ENCODE measurements at places on chromosomes 16 and 17. TPM values are rescaled to one million over a fixed set of nuclear protein-coding genes. Genes with fewer than 3 reads are reported as not detected.

DNA sequence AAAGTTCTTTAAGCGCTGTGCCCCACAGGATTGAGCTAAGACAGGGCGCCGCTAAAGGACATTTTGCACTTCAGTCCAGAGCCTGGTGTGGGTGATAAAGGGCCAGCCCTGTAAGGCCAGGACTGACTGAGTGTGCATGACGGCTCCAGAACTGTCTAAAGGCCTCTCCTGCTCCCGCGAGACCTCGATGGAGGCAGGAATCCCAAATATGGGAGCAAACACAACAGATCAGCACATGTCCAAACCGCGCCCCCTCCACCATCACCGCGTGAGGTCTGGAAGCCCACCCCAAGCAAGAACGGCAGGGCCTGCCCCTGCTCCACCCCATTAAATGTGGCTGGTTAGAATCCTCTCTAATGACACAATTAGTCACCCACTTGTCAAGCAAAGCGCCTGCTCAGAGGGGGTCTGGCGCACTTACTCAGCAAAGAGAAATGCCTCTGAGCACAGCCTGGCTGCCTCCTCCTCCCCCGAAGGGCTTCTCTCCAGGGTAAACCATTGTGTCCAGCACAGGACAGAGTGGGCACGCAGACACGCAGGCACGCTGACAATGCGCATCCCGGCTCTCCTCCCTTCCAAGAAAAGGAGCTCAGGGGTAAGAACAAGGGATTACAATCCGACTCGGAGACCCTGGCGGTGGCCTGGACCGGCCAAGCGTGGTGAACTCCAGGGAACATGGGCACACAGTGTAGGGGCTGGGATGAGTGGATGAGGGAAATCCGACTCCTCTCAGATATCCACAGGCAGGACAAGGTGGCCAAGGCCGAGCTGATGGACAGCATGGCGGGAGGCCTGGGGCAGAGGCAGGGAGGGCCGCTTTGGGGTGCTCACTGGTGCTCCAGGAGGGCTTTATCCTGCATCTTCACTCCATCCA is 1.5 kb downstream of the MXRA7 start:
- DNase-seq, result no peak
- H3K4me3 ChIP-seq, result peak overlapping the region; percentile 86
- peak overlapping the region; percentile 78 for H3K27ac ChIP-seq

GRCh38 chr16:29811170-29811895 is 660 bp upstream of the PRRT2 start:
- H3K4me3 ChIP-seq, result peak overlapping the region; percentile 90
- DNase-seq, result peak; percentile 43
- H3K27ac ChIP-seq, result peak overlapping the region; percentile 96
- H3K27me3 ChIP-seq, result no peaks in the 10 kb centered on the region
- H3K4me1 ChIP-seq, result peaks cover 63% of the 10 kb centered on the region

DNA sequence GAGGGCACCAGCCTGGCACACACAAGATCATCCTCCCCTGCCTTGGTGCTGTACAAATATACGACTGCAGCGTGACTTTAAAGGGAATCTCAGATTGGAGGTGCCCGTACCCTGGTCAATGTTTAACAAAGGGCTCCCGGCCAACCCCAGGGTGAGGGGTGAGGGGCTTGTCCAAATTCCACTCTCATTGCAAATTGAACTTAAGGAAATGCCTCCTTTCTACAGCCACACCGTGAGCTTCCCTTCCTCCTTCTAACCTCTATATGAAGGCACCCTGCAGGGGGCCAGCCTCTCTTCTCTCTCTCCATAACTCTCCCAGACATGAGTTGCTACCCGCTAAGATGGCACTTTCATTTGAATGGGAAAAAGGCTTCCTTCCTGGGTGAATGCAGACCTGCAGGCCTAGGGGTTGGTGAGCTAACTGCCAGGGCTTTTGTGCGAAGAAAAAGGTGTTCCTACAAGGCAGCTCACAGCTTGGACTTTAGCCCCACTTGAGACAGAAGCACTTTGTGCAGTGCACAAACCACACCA is 76.6 kb downstream of the IRF8 start:
- H3K36me3 ChIP-seq, result no peaks in the 10 kb centered on the region
- H3K27me3 ChIP-seq, result peaks cover 3% of the 10 kb centered on the region
- no peak overlapping the region for H3K4me3 ChIP-seq
- H3K27ac ChIP-seq, result no peak overlapping the region

ZFP3 gene
- 12.7 TPM for total RNA-seq

TMEM219 gene
- total RNA-seq, result 63.1 TPM

HEATR9 gene
- 1.2 TPM for total RNA-seq

- DNase-seq, result no peak
- H3K4me1 ChIP-seq, result no peaks in the 10 kb centered on the region
- peaks cover 8% of the 10 kb centered on the region for H3K27me3 ChIP-seq
- H3K36me3 ChIP-seq, result no peaks in the 10 kb centered on the region
Observed at GRCh38 chr16:79509211-79509631, 91.3 kb downstream of the MAF start.

GRCh38 chr16:73065632-73066330 is 17.9 kb upstream of the ZFHX3 start:
- H3K27me3 ChIP-seq, result peaks cover 65% of the 10 kb centered on the region
- no peak overlapping the region for H3K27ac ChIP-seq
- H3K4me1 ChIP-seq, result peaks cover 7% of the 10 kb centered on the region
- H3K36me3 ChIP-seq, result no peaks in the 10 kb centered on the region

DNA sequence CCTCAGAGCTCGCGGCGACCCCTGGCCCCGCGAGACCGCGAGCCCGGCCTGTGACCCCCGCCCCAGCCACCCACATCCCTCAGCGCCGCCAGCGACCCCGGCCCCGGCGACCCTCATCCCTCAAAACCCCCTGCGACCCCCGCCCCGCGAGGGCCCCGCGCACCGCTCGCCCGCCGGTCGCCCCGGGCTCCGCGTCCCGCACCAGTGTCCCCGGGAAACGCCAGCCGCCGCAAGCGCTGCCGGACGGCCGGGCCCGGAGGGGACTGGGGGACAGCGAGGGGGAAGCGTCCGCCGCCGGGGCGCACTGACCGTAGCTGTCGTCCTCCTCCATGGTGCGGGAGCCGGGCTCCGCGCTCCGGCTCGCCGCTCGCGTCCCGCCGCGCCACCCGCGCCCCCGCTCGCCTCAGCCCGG is at the start of gene CYTH1:
Gene CYTH1 (minus strand): TSS at position 381 of the 412 bp plus-strand sequence. CDS start 50 bp downstream, at position 331.
- DNase-seq, result peak; percentile 35
- peak within 1 kb of the TSS; percentile 98 for H3K27ac ChIP-seq
- no peaks in the 10 kb centered on the region for H3K27me3 ChIP-seq
- no peaks in the 10 kb centered on the region for H3K36me3 ChIP-seq
- H3K4me1 ChIP-seq, result peaks cover 72% of the 10 kb centered on the region
- H3K4me3 ChIP-seq, result peak within 1 kb of the TSS; percentile 93

AANAT gene
- total RNA-seq, result not detected

CLEC19A gene
- not detected for total RNA-seq

GRCh38 chr17:1562176-1562643 is 382 bp downstream of the PITPNA start:
- no peak overlapping the region for H3K27ac ChIP-seq
- DNase-seq, result no peak
- H3K4me3 ChIP-seq, result peak overlapping the region; percentile 80
- no peaks in the 10 kb centered on the region for H3K36me3 ChIP-seq
- no peaks in the 10 kb centered on the region for H3K27me3 ChIP-seq
- peaks cover 46% of the 10 kb centered on the region for H3K4me1 ChIP-seq

TP53TG3B gene
- not detected for total RNA-seq

GRCh38 chr17:5775098-5775497 is 190.8 kb upstream of the NLRP1 start:
- H3K36me3 ChIP-seq, result no peaks in the 10 kb centered on the region
- no peak for DNase-seq
- no peak overlapping the region for H3K27ac ChIP-seq
- peaks cover 2% of the 10 kb centered on the region for H3K27me3 ChIP-seq
- no peak overlapping the region for H3K4me3 ChIP-seq

GRCh38 chr17:70552230-70552981 is 383.1 kb downstream of the KCNJ2 start:
- peaks cover 1% of the 10 kb centered on the region for H3K27me3 ChIP-seq
- no peak for DNase-seq
- no peaks in the 10 kb centered on the region for H3K4me1 ChIP-seq
- H3K36me3 ChIP-seq, result no peaks in the 10 kb centered on the region
- no peak overlapping the region for H3K4me3 ChIP-seq

- DNase-seq, result no peak
- H3K4me3 ChIP-seq, result no peak overlapping the region
- H3K4me1 ChIP-seq, result no peaks in the 10 kb centered on the region
- H3K27me3 ChIP-seq, result peaks cover 11% of the 10 kb centered on the region
- H3K36me3 ChIP-seq, result no peaks in the 10 kb centered on the region
Observed at GRCh38 chr17:62745806-62746205, 62.3 kb downstream of the MARCHF10 start.

SLC4A1 gene
- total RNA-seq, result not detected

DNA sequence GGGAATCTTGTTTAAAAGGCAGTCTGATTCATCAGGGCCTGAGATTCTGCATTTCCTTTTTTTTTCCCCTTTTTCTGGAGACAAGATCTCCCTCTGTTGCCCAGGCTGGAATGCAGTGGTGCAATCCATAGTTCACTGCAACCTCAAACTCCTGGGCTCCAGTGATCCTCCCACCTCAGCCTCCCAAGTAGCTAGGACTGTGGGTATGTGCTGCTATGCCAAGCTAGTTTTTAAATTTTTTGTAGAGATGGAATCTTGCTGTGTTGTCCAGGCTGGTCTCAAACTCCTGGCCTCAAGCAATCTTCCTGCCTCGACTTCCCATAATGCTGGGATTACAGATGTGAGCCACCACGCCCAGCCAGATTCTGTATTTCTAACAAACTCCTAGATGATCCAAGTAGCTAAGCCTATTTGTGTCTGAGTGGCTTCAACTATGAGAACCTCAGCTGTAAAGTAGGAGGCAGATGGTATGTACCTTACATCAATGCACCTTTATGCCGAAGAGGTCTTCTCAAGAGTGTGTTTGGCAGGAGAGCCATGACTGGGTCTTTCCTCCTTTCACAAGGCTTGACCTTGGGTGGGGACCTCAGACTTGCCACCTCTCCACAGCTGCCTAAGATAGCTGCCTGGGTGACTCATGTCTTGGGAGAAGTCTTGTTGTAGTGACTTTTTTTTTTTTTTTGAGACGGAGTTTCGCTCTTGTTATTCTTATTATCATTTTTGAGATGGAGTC is 10.9 kb downstream of the LDAF1 start:
- H3K36me3 ChIP-seq, result peaks cover 53% of the 10 kb centered on the region
- DNase-seq, result no peak
- H3K27ac ChIP-seq, result no peak overlapping the region
- peaks cover 2% of the 10 kb centered on the region for H3K4me1 ChIP-seq

MARCHF10 gene
- 0.42 TPM for total RNA-seq

- peaks cover 25% of the 10 kb centered on the region for H3K36me3 ChIP-seq
- peaks cover under 1% of the 10 kb centered on the region for H3K4me1 ChIP-seq
- H3K27ac ChIP-seq, result peak overlapping the region; percentile 62
- DNase-seq, result no peak
Observed at GRCh38 chr17:1802429-1802828, 27.3 kb downstream of the SMYD4 start.

TP53TG3 gene
- not detected for total RNA-seq

GRCh38 chr16:57976331-57976796 is 5.4 kb upstream of the CNGB1 start:
- peaks cover 1% of the 10 kb centered on the region for H3K27me3 ChIP-seq
- no peaks in the 10 kb centered on the region for H3K4me1 ChIP-seq
- DNase-seq, result no peak
- H3K4me3 ChIP-seq, result no peak overlapping the region
- H3K27ac ChIP-seq, result no peak overlapping the region

DNA sequence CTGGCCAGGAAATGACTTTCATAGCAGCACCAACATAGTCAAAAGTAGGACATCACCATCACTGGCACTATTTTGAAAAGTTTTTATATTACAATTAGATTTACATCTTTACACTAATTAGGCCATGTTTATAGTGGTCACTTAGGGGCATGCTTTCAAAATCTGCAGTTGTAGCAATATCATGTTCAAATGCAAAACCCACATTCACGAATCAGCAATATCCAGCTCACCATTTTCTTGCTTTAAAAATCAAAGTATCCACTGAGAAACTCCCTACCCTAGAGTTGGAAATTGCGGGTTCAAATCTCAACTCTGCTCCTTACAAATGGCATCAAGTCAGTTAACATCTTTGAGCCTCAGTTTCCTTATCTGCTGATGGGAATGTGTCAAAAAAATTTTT is 237.4 kb downstream of the ZFHX3 start:
- no peaks in the 10 kb centered on the region for H3K27me3 ChIP-seq
- H3K4me3 ChIP-seq, result no peak overlapping the region
- H3K4me1 ChIP-seq, result no peaks in the 10 kb centered on the region
- no peak overlapping the region for H3K27ac ChIP-seq
- H3K36me3 ChIP-seq, result no peaks in the 10 kb centered on the region

PDE6G gene
- 7.8 TPM for total RNA-seq

PIK3R5 gene
- 104 TPM for total RNA-seq

KCNJ2 gene
- total RNA-seq, result not detected

DNA sequence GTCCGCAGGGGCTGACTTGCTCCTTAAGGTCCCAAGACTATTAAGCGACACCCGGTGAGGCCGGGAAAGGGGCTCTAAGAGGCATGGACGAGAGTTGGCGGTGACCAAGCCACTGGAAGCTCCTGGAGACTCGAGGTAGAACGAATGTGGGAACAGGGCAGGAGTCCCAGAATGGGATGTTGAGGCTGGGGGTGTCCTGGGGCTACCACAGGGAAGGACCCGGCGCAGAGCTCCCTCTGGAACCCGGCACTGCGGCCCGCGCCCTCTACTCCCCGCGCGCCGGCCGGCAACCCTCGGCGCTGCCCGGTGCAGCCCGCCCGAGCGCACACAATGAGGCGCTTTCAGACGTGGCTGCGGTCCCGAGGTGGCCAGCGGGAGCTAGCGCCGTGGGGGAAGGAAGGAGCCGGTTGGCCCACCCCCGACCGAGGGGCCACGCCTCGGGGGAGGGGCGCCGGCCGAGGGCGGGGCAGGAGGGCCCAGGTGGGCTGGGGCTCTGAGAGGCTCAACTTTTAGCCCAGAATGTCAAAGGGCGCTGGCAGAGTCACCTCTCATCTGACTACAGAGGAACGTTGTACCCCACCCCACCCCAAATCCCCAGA is at the start of gene CHST6:
Gene CHST6 (minus strand): TSS at position 366 of the 599 bp plus-strand sequence. CDS start 15,613 bp downstream, outside the sequence.
- peak within 1 kb of the TSS; percentile 74 for H3K4me3 ChIP-seq
- H3K27ac ChIP-seq, result no peak within 1 kb of the TSS
- no peaks in the 10 kb centered on the region for H3K36me3 ChIP-seq
- peaks cover 10% of the 10 kb centered on the region for H3K27me3 ChIP-seq
- H3K4me1 ChIP-seq, result peaks cover 7% of the 10 kb centered on the region

GRCh38 chr17:75406222-75406615 is 741 bp upstream of the GRB2 start:
- peaks cover 55% of the 10 kb centered on the region for H3K4me1 ChIP-seq
- no peaks in the 10 kb centered on the region for H3K36me3 ChIP-seq
- no peaks in the 10 kb centered on the region for H3K27me3 ChIP-seq
- H3K4me3 ChIP-seq, result peak overlapping the region; percentile 95
